HEK293T (cell line): ENCODE measurements at places on chromosomes 2 and 18.

DNA sequence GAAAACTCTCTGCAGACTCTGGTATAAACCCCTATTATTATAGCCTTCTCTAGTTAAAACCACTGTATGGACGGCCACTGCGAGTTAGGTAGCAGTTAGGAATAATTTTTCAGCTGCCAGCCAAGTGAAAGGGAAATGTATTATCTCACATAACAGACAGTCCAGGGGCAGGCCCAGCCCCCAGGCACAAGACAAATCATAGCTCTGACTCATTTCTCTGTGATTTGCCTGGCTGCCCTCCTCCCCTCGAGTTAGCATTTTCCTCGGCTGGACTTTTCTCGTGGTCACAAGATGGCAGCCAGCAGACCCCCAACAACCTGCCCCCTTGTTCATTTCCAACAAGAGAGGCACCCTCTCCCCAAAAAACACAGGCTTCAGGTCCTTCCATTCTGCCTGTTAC is 10.5 kb downstream of the VIT start:
- DNase-seq, result no peak

DNA sequence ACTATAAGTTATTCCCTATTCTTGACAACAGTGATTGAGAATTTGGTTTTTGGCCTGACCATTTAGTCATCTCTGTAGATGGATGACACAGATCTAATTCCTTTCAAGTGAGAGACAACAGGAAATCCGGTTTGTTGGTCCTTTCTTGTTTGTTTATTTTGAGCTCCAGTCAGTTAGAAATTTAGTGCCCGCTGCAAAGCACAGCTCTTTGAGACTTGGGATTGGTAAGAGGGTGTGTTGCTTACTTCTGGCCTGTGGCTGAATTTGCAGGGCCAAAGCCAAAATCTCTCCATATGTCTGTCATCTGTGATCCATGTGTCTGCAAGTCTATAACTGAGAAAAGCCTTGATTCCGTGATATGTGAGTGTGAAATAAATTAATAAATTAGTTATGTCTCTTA is 74.3 kb downstream of the BIN1 start:
- no peak for DNase-seq

- DNase-seq, result no peak
Measured at GRCh38 chr2:197369228-197369932, 58.8 kb upstream of the ANKRD44 start.

- no peak for DNase-seq
Measured at GRCh38 chr18:31500051-31500688, 2.2 kb downstream of the DSG2 start.

DNA sequence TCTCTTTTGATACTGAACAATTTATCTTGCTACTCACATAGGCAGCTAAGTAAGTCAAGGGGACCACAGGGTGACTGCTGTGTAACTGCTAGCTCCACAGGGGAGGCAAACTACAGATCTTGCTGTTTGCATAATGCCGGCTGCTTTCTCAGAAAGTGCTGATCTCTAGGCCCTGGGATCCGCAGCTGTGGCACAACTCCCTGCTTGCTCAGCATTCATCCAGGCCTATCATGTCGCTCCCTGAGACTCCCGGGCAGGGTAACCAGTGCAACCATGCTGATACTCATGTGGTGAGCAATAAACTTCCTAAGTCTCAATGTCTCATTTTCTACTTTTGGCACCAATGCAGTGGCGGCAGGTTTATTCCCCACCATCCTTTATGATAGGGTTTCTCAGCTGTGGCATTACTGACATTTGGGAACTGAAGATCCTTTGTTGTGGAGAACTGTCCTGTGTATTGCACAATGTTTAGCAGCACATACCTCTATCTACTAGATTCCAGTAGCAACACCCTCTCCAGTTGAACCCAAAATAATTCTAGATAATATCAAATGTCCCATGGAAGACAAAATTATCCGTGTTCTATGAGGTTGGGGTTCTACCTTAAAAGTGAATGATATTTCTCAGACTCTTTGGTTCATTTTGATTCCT is 1101.3 kb downstream of the LRP1B start:
- no peak for DNase-seq

GRCh38 chr2:162732946-162733698 is 105.4 kb downstream of the KCNH7 start:
- DNase-seq, result no peak

GRCh38 chr2:88077080-88077479 is 9.5 kb downstream of the SMYD1 start:
- DNase-seq, result no peak

- no peak for DNase-seq
Measured at GRCh38 chr2:210660751-210661150, 104.4 kb downstream of the CPS1 start.

DNA sequence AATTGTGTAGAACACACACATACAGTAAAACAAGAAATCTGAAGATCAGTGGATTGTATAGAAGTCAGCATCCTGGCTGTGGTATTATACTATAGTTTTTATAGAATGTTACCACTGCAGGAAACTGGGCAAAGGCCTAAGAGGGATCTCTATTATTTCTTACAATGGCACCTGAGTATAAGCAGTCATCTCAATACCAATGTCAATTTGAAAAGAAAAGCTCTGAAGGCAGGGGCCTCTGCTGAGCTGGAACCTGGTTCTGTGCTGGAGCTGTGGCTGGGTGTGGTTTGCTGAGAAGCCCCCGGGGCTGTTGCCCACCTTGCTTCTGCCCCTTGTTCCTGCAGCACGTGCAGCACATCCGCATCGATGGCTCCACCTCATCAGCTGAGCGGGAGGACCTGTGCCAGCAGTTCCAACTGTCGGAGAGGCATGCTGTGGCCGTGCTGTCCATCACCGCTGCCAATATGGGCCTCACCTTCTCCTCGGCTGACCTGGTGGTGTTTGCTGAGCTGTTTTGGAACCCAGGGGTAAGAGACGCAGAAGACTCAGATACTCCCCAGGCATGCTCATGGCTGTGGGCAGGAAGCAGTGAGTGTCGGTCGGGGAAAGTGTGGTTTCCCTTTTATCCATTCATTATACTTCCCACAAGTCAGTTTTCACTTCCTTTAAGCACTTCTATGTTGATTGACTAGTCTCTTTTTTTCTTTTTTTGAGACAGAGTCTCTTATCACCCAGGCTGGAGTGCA is 23.5 kb upstream of the RPL37A start:
- no peak for DNase-seq
